ENCODE measurements at places on chromosomes 6 and 20.

GRCh38 chr6:90369024-90369519 lies 72.4 kb upstream of the BACH2 start:
- DNase-seq, result peak; percentile 85

DNA sequence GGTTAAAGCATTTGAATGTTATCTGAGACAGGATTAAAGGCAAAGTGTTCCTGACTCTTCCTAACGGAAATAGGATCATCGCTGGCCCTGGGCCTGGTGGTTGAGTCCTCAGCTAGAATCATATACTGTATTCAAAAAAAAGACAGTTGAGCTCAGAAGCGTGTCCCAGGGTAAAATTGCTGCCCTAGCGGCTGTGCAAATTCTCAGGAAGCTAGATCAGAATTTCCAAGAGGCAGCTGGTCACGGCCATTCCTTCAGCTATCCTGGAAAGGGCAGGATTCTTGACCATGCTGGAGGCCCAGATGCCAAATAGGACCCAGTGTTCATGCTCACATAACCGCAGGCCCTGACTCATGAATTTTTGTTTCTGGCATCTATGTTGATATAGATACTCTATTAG lies 67.4 kb downstream of the STMND1 start:
- DNase-seq, result no peak

DNA sequence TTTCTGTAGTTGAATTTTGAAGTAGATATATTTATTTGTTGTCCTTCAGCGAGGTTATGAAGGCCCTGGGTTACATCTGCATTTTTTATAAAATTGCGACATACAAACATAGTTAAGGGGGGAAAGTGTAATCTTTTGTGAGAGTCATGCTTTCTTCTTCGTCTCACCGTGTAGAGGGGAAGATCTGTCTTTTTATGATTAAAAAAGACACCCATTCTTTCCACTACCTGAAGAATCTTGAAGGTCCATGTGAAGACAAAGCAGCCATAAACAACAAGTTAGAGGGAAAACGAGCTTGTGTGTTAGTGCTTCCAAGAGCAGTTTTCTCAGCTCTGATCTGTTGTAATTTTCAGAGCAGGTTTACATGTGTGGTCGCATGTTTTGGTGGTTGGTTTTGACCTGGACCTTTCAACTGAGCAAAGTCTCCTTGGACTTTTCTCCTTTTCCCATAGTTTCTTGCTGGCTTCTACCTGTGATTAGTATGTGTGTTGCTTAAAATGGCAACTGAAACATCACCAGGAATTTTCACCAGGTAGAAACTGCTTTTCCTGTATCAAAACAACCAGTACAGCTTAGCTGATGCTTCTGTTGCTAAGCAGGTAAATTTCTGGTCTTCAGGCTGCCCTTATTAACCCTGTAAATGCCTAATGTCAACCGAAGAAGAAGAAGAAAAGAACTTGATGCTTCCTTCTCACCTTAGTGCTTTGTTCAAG lies 37.3 kb downstream of the RREB1 start:
- DNase-seq, result no peak

- no peak for DNase-seq
Measured at GRCh38 chr6:109612268-109612667, 78.7 kb downstream of the AK9 start.

DNA sequence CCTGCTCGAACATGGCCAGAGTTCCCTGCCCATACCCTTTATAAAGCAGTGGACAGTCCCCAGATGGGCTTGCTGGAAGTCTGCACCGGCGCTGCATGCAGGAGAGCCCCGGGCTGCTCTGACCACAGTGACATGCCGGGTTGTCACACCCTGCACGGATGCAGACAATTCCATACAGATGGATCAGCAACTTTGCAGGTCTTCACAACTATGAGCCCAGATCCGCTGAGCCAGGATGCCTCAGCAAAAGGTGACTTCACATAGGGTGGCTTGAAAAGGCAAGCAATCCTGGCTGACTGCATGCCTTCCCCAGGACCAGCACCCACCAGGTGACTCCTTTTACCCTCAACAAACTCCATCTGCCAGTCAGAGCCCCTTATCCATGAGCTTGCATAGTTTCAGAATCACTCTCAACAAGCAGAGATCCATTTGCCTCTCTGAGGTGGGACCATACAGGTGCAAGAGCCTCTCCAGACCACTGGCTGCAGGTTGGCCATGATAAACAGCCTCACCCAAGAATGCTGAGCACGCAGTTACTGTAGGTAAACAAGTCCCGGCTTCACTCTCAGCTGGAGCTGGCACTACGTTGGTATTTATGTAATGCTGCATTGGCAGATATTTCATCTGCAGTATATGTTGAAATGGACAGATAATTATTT lies 183.0 kb upstream of the QKI start:
- no peak for DNase-seq

GRCh38 chr6:4774715-4775493 lies 1.3 kb upstream of the CDYL start:
- peak; percentile 76 for DNase-seq

DNA sequence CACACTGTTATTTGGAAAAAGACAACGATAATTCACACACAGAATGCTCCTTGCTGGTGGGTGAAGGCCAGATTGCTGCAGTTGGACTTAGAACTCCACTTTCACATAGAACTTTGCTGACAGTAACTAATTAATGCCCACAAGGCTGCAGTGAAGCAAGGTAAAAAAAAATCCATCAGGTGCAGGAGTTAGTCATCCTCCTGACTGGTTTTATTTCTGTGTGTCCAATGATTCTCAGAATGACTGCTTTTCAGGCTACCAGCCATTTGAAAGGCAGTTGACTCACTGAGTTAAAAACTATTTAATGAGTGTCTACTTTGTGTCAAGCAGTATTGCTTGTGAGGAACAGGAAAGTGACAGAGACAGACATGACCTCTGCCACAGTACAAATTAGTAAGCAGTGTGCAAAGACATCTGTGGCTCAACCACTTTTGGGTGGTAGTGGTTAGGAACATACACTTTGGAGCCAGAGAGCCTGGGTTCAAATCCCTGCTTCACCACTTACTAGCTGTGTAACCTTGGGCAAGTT lies 41.9 kb downstream of the ELOVL5 start:
- DNase-seq, result no peak

DNA sequence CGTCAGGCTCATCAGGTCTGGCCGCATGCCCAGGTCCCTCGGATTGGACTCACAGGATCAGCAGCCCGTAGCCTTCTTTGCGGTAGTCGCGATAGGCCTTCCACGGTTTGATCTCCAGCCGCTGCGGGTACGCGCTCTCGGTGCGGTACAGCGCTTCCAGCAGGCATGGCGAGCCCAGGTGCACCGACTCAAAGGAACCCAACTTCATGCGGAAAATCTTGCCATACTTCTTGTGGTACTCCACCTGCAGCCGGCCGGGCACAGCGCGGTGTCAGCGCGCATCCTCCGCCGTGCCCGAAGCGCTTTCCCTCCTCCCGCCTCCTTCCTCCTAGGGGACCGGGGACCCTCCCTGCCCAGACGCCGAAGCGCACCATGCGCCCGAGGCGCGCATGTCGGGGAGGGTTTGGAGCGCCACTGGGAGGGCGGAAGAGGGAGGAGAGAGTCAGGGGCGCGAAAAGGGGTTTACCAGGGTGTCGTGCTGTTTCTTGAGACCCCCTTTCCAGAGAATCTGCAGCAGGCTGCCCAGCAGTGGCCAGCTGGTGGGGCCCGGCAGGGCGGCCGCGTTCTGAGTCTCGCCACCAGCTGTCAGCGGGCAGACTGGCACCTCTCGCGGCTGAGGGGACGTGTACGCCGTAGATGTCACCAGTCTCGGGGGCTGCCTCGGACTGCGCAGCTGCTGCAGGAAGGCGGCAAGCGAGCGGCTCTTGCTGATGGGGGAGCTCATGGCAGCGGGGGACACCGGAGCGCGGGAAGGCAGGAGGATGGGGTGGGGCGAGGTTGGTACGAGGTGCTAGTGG lies 732 bp downstream of the CYP24A1 start:
- DNase-seq, result no peak

DNA sequence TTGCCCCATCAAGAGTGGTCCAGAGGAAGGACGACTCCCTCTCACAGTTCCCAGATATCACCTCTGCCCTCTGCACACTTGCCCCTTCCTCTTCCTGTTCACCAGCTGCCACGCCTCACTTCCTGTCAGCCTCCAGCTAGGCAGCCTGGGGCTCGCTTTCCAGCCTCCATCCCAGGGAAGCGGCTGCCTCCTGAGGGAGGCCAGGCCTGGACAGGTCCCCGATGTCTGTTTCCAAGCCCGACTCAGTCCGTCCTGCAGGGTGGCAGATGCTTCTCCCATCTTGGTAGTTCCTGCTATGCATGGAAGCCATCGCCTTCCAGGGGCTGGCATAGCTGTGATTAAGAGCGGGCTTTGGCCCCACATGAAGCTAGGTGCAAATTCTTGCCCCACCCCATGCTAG lies 233.5 kb upstream of the PMEPA1 start:
- DNase-seq, result no peak

GRCh38 chr6:41077536-41077935 lies 4.8 kb downstream of the NFYA start:
- DNase-seq, result no peak

- peak; percentile 21 for DNase-seq
Measured at GRCh38 chr20:55160996-55161395, 685.6 kb downstream of the DOK5 start.

GRCh38 chr6:15628499-15629131 lies 34.2 kb downstream of the DTNBP1 start:
- peak; percentile 87 for DNase-seq
